NCI-H1417 treated with DMSO at 0.1 percent for 48 hours (cell line): ENCODE measurements at places on chromosomes 2 and 18.

GRCh38 chr2:206408323-206409320 lies 34.7 kb upstream of the ADAM23 start:
- DNase-seq, result no peak

DNA sequence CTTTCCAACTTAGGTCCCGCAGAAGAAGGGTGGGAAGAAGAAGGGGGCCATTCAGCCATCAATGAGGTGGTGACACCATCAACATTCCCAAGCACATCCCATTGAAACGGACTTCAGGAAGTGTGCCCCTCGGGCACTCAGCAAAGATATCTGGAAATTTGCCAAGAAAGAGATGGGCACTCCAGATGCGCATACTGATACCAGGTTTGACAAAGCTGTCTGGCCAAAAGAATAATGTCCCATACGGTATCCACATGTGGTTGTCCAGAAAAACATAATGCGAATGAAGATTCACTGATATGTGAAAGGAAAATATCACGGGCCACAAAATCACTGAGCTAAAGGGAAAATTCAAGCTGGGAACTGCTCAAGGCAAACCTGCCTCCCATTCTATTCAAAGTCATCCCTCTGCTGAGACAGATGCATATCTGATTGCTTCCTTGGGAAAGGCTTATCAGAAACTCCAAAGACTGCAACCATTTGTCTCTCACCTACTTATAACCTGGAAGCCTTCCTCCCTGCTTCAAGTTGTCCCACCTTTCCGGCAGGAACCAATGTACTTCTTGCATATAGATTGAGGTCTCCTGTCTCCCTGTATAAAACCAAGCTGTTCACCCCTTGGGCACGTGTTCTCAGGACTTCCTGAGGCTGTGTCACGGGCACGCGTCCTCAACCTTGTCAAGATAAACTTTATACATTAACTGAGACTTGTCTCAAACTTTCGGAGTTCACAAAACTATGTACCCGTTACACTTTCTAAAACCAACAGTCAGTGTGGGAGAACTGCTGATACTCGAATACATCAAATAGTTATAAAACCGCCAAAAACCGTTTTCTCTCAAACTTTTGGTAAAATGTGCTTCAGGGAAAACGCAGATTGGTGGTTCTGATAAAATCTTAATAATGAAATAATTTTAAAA lies 1.3 kb upstream of the PDK1 start:
- no peak for DNase-seq

- DNase-seq, result no peak
These were observed 41.6 kb downstream of the KIF1A start for GRCh38 chr2:240778426-240778825.

DNA sequence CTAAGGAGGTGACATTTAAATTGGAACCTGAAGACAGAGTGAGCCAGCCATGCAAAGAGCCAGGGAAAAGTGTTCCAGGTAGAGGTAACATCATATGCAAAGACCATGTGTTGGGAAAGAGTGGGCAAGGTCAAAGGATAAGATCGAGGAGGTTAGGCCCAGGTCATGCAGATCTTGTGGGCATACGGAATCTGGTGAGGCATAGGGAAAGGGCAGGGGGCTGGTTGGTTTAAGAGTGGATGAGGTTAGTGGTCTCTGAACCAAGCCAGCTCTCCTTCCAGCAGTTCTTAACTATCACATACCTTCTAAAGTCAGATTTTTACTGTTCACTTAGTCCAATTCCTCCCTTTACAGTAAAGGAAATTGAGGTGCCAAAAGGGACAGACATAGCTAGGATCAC lies 3.0 kb downstream of the ANKRD53 start:
- no peak for DNase-seq

GRCh38 chr2:162798407-162798806 lies 40.2 kb downstream of the KCNH7 start:
- no peak for DNase-seq

GRCh38 chr2:236871500-236872001 lies 214.1 kb upstream of the COPS8 start:
- no peak for DNase-seq

DNA sequence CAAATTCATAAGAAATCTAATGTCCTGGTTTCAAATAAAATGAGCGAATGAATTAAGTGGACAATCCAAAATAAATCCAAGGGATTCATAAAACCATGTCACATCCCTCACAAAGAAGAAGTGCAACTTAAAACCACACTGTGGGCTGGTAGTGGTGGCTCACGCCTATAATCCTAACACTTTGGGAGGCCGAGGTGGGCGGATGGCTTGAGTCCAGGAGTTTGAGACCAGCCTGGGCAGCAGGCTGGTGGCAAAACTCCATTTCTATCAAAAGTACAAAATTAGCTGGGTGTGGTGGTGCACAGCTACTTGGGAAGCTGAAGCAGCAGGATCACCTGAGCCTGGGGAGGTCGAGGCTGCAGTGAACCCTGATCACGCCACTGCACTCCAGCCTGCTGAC lies 25.4 kb downstream of the FAM98A start:
- DNase-seq, result no peak

DNA sequence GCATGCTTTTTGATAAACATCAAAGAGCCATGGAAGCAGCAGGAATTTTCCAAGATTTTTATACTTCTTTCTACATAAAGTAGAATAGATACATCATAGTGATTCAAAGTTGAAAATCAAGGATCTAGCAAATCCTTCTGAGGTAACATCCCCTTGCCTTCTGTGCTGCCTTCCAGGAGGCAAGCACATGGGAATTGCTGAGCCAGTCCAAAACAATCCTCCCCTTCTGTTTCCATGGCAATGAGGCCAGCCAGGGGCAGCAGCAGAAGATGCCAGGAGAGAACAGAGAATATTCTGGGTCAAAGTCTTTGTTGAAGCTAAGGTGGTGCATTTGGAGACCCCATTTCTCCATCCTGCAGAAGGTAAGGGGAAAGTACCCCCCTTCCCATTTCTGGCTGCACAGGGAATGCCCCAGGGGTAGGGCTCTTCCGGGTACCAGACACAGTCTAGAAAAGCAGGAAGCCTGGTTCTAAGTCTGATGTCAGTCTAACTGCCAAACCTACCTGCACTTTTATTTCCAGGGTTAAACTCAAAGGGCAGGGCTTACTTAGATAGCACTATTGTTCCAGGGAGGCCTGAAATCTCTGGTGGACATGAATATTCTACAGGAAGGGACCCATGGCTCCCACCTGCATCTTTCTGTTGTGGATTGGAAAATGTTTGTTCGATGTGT lies 22.1 kb downstream of the CENPA start:
- DNase-seq, result no peak

GRCh38 chr2:105329561-105330495 lies at the start of gene TGFBRAP1:
TGFBRAP1 (minus strand) TSS chr2:105329735; CDS start chr2:105308301, 21,434 bp downstream.
- DNase-seq, result no peak

- no peak for DNase-seq
These were observed 99.4 kb upstream of the RASGRP3 start for GRCh38 chr2:33377048-33377447.

DNA sequence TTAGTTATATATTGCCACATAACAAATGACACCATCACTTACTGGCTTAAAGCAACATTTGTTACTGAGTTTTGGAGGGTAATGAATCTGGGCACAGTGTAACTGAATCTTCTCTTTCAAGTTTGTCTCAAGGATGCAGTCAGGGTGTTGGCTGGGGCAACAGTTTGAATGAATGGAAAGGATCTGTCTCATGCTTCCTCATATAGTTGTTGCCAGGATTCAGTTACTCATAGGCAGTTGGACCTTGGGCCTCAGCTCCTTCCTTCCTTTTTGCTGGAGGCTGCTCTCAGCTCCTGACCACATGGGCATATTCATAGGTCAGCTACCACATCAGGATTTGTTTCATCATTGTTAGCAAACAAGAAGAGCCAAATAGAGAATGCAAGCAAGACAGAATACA lies 466.1 kb upstream of the MC4R start:
- no peak for DNase-seq

- no peak for DNase-seq
These were observed 1.5 kb downstream of the SFXN5 start for GRCh38 chr2:73069855-73070642.

DNA sequence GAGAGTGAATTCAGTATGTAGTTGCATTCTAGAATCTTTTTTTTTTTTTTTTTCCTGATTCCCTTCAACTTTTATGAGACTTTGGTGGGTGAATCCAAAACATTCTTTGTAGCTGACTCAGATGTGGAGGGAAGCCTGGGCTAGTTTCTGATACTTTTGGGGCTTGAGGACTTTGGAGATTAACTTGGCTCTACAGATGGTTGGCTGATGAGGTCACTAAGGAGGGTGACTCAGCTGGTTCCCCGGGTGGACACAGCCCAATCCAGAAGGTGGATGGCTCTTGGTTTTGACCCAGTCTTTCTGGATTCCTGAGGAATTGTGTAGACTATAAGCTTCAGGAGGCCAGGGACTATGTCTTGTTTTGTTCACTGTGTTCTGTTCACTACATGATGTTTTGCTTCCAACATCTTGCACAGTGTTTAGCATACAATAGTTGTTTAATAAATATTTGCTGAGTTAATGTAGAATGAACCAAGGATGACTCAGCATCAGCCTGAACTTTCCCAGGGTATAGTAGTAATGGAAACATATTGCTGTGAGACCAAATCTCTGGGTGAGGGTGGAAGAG lies 30.5 kb downstream of the LAMA3 start:
- no peak for DNase-seq

DNA sequence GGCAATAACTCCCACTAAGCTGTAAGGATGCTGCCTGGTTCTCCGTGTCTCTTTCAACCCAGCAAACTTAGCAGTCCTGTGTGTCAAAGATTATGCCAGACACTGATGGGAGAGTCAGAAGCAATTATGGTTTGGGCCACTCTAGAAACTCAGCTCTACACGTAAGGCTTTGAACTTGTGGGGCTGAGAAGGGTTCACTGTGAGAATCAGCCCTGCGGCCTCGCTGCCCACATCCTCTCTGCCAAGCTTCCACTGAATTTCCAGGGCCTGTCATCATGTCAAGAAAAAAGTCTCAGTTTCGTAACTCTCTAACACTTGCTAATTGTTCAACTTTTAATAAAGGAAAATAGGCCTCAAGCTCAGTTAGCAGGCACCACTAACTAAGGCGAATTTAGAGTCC lies 308.8 kb upstream of the LYPD1 start:
- DNase-seq, result no peak

DNA sequence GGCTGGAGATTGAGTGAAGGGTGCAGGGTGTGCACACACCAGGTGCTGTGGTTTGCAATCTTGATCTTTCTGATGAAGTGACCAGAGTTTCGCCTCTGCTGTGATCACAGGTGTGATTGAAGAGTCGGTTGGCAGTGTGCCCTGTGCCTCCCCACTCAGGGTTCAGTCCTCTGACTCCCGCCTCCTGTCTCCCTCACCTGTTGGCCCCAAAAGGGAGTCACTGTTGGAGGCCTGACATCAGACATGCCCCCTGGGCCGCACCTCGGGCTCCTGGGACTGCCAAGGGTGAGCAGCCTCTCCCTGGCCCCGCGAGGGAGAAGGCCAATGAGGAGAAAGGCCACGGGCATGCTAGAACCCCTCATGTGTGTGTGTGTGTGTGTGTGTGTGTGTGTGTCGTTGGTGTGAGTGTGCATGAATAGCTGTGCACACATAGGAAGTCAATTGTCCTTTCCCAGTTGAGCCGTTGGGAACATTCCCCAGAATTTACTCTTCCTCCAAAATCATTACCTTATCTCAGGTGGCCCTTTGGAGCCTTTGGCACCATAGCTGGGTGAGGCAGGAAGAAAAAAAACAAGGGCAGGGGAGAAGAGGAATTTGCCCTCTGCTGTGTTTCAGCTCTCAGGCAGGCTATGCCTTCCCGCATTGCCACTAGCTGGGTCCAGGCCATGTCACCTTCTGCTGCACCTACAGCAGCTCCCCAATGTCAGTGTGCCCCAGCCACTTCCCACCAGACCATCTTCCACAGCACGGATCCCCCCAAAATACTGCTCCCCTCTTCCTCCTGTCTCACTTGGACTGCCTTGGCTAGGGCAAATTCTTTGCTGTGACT lies 78.1 kb upstream of the LAPTM4A start:
- no peak for DNase-seq

DNA sequence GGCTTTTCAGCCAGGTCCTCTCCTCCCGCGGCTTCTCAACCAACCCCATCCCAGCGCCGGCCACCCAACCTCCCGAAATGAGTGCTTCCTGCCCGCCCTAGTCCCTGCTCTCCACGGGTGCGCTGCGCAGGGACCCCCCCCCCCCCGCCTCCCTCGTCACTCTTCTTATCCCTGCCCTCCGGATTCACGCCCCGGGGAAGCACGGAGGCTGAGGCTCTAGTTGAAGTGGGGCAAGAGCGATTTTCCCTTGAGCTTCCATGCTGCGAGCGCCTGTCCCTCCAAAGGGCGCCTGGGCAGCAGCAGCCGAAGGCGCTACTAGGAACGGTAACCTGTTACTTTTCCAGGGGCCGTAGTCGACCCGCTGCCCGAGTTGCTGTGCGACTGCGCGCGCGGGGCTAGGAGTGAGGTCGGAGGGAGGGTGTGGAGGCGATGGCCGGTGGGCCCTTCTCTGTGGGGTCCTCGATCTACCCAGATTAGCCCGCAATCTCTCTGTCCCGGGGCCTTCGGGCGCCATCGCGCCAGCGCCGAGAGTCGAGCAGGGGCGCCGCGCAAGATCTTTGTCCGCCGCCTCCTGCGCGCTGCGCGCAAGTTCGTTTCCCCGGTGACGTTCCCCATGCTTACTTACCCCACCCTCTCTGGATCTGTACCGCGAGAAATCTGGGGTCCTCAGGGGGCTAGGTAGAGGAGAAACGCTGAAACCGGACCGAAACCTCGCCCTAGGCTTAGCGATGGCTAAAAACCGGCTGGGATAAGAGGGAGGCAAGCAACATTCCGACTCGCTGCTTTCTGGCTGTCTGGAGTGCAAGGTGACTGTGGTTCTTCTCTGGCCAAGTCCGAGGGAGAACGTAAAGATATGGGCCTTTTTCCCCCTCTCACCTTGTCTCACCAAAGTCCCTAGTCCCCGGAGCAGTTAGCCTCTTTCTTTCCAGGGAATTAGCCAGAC lies 677 bp downstream of the GAD1 start:
- DNase-seq, result no peak

- DNase-seq, result no peak
These were observed 100.0 kb downstream of the WDSUB1 start for GRCh38 chr2:159186462-159186861.

DNA sequence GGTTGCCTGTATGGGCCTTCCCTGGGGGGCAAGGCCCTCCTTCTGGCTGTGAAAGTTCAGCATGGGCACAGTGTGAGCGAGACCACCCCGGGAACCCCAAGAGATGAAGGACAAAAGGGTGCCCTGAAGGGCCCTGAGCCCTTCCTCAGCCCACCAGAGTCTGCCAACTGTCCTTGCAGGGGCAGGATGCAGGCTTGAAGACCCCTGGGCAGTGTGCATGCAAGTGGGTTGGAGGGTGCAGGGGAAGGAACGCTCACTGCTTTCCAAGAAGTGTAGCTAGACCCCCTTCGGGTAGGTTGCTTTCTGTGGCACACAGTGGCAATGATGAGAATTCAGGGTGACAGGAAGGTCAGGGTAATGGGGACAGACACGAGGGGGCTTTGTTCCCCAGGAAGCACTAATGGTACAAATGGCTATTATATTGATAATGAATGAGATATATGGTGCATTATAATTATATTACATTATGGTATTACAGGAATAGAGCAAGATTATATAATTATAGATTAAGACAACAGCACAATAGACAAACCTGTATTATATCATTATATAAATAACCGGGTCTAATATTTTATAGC lies 228.7 kb downstream of the ATAD2B start:
- no peak for DNase-seq

GRCh38 chr2:189501487-189501886 lies 60.2 kb downstream of the WDR75 start:
- DNase-seq, result no peak

- DNase-seq, result no peak
These were observed 24.6 kb downstream of the GCA start for GRCh38 chr2:162368494-162368893.

- DNase-seq, result peak; percentile 49
These were observed 223.4 kb upstream of the RND3 start for GRCh38 chr2:150710916-150711315.
